ENCODE measurements at places on chromosomes 1 and 21.

GRCh38 chr1:7265771-7266371, 480.6 kb downstream of the CAMTA1 start:
- peak; percentile 37 for DNase-seq

GRCh38 chr1:59279645-59280044, 17.2 kb upstream of the FGGY start:
- DNase-seq, result no peak

DNA sequence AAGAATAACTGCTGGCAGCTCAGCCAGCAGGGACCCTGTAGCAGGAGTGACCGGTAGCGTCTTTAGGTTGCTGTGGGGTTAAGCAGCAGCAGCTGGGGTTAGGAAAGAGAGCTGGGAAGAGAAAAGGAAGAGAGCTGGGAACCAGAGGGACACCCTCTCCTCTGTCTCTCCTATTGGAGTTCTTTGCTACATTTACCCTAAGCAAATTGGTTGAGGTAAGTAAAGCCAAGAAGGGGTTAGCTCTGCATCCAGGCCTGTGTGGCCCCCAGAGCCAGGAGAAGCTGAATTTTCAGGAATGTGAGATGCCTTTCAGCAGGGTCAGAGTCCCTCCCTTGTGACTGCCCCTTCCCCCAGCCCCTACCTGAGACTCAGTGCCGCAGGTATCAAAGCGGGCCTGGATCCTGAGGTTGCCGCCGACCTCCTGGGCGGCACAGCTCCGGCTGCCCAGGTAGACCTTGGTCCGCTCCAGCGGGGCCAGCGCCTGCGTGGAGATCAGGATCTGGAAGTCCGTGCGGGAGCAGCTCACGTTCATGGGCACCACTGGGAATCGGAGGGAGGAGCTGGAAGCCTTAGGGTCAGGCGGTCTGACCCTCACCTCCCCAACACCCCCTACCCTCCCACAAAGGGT, 16.4 kb downstream of the CDCP2 start:
- DNase-seq, result no peak

DNA sequence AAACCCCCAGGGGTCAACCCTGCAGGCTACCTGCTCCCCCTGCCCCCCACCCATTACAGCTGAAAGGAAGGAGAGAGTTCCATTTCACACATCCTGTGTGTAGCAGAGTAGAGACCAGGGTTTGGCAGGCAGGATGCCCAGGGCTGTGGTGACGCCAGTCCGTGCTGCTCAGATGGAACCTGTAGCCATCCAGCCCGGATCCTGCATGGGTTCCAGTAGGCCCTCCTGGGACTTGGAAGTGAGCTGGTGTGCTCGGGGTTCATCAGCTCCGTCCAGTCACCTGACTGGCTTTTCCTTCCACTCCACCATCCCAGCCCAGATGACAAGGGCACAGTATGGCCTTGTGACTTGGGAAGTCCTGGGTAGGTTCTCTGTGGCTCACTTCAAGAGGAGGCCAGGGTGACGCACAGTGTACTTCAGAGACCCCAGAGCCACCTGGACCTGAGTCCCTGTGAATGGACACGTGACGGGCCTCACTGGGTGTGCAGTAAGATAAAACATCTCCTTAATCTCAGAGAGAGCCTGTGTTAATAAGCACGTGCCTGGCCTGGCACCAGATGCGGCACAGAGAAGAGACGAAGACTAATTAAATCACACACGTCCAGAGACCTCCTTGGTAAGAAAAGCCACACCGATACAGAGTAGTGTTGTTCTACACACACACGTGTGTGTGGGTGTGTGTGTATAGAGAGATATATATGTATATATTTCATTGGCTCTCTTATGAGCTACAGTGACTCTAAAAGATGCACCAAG, 16.0 kb downstream of the ITPKB start:
- DNase-seq, result peak; percentile 79

- DNase-seq, result peak; percentile 80
Observed at GRCh38 chr1:183218971-183219615, 33.0 kb downstream of the LAMC2 start.

DNA sequence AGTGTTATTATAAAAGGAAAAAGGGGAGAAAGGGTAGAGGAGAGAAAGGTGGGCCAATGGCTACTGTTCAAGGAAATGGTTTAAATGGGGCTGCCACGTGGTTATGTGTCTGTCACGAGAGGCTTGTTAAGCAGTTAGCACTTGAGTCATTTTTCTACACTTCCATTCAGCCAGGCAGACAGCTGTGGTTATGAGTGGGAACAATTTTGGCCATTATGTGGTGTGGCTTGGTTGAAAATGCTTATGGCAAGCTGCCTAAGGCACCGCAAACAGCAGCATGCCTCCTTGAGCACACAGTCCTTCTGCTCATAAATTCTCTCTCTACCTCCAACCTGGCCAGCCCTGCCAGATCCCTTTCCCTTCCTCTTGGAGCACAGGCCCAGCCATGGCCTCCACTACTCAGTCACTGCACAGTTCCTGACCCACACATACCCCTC, 3.2 kb upstream of the SRM start:
- DNase-seq, result peak; percentile 64

DNA sequence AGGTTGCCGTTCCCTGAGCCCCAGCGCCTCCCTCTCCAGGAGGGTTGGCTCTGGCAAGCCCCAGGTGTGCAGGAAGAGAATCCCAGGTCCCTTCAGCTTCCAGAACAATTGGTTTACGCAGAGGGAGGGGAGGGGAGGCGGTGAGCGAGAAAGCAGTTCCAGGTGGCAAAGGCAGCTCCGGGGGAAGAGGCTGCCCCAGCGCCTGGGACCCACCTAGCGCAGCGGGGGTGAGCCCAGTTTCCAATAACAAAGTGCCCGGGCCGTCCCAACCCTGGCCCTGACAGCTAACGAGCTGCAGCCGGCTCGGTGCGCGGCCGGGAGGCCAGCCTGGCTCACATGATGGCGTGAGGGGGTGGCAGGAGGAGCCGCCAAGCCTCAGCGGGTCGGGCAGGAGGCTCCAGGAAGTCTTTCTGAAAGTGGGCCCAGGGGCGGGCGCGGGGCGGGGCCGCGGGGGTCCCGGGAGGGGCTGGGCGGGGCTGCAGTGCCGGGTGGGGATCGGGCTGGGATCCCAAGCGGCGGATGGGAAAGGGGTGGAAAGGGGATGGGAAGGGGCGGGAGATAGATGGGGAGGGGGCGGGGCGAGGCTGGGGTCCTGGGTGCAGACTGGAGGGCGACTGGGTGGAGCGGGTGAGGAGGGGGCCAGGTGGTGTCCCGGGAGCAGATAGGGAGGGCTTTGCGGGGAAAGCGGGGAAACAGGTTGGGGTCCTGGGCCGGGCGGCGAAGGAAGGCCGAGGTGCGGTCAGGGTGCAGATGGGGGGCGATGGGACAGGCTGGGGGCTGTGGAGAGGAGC, 22.8 kb downstream of the DHRS3 start:
- no peak for DNase-seq

GRCh38 chr1:187838335-187839293, 1009.9 kb downstream of the PLA2G4A start:
- DNase-seq, result no peak

- no peak for DNase-seq
Observed at GRCh38 chr1:21385022-21385421, 54.9 kb upstream of the NBPF3 start.

DNA sequence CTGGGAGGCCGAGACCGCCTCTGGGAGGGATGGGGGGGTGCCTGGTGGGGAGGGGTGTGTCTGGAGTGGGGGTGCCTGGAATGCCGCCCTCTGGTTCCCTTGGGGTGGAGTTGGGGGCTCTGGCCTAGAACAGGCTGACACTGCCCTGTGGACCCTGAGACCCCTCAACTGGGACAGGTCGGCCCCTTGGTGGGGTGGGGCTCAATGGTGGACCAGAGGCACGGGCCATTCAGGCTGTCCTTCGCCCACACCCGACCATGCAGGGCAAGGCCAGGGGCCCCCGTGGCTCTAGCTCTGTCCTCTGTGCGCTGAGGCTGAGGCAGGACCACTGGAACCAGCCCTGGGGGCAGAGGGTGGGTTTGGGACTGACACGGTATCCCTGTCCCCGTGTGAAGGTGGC, 14.7 kb downstream of the PFKL start:
- DNase-seq, result no peak

GRCh38 chr1:29830916-29831315, 594.6 kb downstream of the PTPRU start:
- DNase-seq, result no peak

DNA sequence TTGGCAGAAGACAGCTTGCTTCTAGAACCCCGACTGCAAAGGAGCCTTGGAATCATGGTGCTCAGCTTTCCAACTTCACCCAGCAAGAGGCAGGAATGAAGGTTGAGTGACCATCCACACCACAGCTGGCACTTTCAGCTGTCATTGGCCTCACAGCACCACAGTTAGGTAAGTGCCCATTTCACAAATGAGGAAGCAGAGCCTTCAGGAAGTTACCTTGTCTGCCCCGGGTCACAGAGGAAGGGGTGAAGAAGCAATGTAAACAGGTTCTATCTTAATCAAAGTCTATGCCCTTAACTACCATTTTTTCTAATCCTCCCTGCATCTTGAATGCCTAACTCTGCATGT, 156.0 kb downstream of the GLUL start:
- DNase-seq, result no peak

DNA sequence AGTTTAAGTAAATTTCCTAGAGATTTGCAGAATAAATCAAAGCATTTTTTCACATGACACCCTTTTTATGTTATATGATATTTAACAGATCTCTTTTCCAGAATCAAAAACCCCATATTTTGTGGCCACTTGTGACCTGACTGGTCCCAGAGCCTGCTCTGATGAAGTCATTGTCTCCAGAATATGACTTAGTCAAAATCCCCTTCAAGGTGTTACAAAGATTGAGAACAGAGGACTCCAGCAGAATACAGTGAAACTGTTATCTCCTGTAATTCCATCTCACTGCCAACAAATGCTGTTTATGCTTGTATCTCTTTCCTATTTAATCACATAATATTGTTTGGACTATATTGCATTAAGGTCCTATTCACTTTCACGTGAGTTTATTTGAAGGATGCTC, 25.6 kb downstream of the RGS1 start:
- DNase-seq, result no peak

DNA sequence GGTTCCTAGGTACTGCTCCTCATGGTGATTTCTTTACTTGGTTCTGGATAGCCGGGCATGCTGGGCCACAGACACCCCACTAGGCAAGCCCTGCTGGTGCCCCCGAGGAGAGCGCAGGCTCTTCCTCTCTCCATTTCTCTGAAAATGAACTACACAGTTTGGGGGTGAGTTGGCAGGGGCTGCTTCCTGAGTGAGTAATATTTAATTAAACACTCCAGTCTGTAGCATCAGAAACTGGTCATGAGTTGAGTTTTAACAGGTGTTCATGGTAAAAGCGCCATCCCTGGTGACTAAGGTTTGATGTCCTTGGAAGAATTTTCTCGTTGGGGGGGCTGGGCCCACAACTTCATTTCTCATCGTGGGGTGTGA, 1.7 kb downstream of the SPSB1 start:
- DNase-seq, result no peak

GRCh38 chr1:17579951-17580939, 40.7 kb downstream of the ARHGEF10L start:
- no peak for DNase-seq

DNA sequence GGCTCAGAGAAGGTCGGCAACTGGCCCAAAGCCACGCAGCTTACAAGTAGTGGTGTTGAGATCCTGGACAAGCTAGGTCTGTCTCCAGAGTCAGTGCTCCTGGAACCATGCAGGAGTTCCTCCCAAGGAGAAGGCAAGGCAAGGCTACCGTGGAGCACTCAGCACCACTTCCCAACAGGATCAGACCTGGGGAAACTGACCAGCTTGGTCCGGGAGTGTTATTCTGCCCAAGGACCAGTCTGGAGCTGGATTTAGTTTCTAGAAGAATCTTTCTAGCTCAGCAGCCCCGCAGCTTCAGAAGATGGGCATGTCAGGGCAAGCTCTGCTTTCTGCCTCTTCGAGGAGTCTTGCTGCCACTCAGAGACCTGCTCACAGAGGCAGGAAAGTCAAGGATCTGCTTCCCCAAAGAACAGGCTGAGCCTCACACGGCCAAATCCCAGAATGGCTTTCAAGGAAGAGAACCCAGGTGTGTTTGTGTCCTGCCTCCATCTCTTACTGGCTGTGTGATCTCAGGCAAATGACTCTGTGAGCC, 302.8 kb downstream of the MATN1 start:
- no peak for DNase-seq

DNA sequence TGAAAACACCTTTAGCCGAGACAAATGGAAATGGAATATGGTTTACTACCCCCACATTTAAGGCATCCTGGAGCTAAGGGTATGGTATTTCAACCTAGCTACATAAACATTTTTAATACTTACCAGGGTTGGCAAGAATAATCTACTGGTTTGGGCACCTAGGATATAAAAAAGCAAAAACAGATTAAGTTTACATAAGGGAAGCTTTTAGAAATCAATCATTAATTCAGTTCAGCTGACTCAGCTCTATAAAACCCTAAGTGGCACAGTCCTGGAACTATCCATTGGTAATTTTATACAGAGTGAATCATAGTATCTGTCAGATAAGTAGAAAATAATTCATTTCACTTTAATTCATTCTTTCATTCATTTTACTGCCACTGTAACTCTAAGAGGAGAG, 355.2 kb downstream of the VAV3 start:
- no peak for DNase-seq

DNA sequence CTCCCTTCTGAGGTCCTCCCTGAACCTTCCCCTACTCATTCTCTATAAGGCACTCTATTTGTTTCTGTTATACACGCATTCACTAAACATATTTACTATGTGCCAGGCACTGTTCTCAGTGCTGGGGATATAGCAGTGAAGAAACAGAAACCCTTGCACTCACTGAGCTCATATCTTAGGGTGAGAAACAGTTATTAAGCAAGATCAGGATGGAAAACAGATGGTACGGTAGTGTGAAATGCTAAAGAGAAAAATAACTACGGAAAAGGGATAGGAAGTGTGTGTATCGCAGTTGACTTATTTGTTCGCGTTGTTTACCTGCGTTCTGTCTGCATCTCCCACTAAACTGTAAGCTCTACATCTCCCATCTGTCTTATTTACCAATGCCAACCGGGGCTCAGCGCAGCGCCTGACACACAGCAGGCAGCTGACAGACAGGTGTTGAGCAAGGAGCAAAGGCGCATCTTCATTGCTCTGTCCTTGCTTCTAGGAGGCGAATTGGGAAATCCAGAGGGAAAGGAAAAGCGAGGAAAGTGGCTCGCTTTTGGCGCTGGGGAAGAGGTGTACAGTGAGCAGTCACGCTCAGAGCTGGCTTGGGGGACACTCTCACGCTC, 572 bp downstream of the CYB5RL start:
- DNase-seq, result no peak

DNA sequence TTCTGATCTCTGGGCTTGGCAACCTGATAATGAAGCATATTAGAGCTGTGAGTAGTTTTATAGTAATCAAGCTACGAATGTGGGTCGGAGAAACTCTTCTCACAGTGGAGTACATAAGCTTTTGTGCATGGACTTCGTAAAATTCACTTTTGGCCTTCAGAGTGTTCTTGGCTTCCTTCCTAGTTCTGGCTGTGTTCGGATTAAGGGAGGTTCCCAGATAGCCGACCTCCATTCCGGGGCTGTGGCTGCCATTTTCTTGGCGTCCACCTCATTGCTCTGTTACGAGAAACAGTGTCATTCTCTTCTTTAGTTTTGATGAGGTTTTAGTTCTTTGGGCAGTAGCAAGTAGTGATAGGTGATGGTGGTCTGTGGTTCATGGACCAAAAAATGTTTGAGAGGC, 26.3 kb downstream of the CAMTA1 start:
- DNase-seq, result no peak

GRCh38 chr1:56099766-56100265, 479.5 kb downstream of the PLPP3 start:
- no peak for DNase-seq
